ENCODE measurements at places on chromosomes 16 and 17. TPM values are rescaled to one million over a fixed set of nuclear protein-coding genes. Genes with fewer than 3 reads are reported as not detected.

GRCh38 chr16:80387318-80387921, 153.4 kb upstream of the DYNLRB2 start:
- no peak for DNase-seq

DNA sequence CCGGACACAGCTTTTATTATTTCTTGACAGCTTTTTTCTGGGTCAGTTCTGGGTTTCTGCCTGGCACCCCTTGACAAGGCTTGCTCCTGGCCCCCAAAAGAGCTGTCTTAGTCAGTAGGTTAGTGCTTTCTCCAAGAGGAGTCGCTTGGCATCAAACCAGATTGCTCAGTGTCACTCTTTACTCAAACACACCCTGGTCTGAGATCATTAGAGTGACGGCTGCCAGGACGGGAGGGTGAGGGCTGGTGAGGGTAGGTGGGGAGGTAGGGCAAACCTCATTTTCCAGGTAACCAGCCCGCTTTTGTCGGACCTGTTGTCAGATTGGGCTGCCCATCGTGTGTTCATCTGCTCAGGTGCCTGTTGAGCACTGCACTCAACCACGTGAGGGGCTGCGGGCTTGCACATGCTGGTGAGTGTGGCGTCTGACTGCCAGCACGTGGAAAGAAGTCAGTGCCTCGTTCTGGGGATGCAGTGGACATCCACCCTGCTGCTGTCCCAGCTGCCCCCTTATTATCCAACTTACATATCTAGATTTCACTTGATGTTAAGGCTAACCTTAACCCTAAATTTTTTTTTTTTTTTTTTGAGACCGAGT, 12.4 kb downstream of the TMEM94 start:
- DNase-seq = no peak

DNA sequence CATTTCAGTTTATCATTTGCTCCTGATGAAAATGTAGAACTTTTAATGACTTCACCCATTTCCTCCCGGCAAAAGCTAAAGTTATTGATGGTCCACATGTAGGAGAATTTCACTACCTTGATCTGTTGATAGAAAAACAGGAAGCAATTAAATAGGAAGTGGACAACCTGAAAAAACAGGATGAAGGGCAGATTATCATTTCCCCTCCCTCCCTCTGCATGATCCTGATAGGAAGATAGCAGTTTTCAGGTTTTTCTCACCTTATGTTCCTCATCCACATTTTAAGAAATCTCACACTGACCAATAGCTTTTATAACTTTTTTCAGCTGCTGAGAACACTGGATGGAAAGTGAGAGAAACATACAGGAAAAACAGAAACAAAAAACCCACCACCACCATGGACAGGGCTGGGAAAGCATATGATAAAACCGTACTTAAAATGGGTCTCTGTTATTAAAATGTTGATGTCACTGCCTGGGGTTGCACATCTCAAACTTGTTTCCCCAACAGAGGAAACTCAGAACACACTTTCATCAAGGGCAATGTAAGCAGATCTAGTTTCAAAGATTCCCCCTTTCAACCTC, 46.4 kb downstream of the NXPH3 start:
- DNase-seq = no peak

DNA sequence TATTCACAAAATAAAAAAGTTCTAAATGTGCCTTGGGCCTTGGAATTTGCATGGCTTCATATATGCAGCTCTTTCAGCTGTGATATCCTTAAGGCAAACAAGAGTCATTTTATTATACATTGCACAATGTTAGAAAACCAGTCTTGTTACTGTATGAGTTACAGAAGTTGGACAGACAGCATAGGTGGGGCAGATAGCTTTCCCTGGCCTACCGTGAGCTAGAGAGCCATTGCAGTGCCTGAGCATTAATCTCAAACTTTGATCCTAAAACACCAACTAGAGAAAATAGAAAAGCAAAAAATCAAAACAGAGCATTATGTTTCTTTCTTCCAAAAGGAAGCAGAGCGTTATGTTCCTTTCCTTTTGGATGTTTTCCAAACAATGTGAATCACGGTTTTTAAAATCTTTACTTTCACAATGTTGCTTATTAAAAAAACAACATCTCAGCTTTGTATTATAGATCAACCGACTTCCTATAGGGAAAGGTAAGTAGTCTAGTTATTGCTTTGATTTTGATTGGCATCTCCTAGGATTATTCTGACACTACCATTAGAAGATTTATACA, 32.2 kb downstream of the ARHGAP44 start:
- DNase-seq = no peak

- DNase-seq = no peak
Measured at GRCh38 chr17:77116371-77116860, 24.4 kb upstream of the SEC14L1 start.

DNA sequence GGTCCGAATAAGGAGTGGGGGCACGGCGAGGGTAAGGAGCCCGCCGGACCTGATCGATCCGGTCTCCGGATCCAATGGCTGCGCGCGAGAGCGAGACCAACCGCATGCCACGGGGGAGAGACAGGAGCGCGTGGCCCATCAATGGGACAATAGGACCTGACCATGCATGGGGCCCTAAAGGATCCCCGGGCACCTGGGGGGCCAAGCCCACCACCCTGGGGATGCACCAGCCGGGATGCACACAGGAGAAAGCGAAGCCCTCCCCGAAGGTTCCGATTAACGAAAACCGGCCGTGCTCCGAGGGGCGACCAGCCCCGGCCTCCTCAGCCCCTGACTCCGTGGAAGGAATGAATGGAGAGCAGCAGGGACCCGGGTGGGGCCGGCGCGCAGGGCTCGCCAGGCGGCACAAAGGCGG, 525 bp downstream of the JPT1 start:
- peak; percentile 37 for DNase-seq

GRCh38 chr16:6977916-6978315, 354.7 kb upstream of the RBFOX1 start:
- no peak for DNase-seq

- no peak for DNase-seq
Measured at GRCh38 chr16:51755577-51756355, 604.7 kb upstream of the SALL1 start.

- DNase-seq = peak; percentile 53
Measured at GRCh38 chr16:8173111-8173644, 417.1 kb downstream of the TMEM114 start.

- no peak for DNase-seq
Measured at GRCh38 chr16:68739964-68740627, 3.0 kb downstream of the CDH1 start.

- peak; percentile 25 for DNase-seq
Measured at GRCh38 chr17:17494870-17495535, 1.2 kb downstream of the RASD1 start.

GRCh38 chr16:67718668-67719047, 458 bp downstream of the GFOD2 start:
- no peak for DNase-seq

- no peak for DNase-seq
Measured at GRCh38 chr17:21282231-21282630, 2.3 kb upstream of the MAP2K3 start.

DNA sequence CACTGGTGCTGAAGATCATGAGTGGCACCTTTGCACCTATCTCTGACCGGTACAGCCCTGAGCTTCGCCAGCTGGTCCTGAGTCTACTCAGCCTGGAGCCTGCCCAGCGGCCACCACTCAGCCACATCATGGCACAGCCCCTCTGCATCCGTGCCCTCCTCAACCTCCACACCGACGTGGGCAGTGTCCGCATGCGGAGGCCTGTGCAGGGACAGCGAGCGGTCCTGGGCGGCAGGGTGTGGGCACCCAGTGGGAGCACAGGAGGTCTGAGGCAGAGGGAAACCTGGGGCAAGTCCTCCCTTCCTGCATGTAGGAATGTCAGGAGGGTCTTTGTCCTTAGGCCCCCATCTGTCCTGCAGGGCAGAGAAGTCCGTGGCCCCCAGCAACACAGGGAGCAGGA, 6.5 kb upstream of the TRAF4 start:
- no peak for DNase-seq

- DNase-seq = no peak
Measured at GRCh38 chr17:74235040-74235581, 21.7 kb downstream of the TTYH2 start.

TNP2 gene
- not detected for polyA plus RNA-seq

ZNF646 gene
- polyA plus RNA-seq = 12.8 TPM

PNMT gene
- polyA plus RNA-seq = 2.3 TPM

TBC1D3B gene
- 4.8 TPM for polyA plus RNA-seq

CORO1A gene
- 12.7 TPM for polyA plus RNA-seq

SCARF1 gene
- 8.4 TPM for polyA plus RNA-seq

TEKT1 gene
- polyA plus RNA-seq = 0.94 TPM

NXPH3 gene
- 0.87 TPM for polyA plus RNA-seq

Data from left renal cortex interstitium (tissue), 4 donors.